ENCODE measurements at places on chromosomes 2 and 18.

GRCh38 chr2:147679191-147679954, 165.5 kb upstream of the ACVR2A start:
- peak; percentile 87 for DNase-seq

DNA sequence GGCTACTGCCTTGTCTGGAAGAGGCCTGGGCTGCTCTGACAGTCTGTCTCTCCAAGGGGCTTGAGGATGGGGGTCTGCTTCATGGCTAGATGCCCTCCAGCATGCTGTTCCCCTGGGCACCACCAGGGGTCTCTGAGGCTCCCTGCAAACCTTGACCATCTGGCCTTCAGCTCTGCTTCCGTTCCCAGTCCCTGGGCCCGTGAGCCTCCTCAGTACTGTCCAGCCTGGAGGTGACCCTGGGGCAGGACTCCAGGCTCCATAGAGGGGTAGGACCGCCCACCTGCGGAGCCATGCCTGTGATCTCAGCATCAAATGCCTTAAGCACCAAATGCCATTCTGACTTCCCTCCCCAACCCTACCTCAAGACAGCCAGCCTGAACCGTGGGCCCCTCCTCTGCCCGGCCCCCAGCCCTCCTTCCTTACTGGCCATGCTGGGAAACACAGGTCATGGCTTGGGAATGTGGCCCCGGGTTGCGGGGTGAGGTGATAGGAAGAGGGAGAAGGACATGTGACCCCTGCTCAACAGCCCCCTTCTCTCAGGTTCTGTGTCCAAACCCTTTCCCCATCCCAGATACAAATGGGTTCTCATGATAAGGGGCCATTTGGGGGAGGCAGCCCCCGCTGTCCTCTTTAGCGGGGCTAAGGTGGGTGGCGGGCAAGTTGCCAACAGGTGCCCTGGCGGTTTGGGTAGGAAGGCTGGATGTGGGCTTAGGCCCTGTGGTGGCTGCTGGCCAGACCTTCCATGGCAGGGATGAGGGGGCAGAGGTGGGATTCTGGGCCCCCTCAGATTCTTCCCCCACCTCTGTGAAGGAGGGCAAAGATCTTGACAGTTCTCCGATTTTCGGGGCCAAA, 25.0 kb downstream of the SPEG start:
- DNase-seq = peak; percentile 45

DNA sequence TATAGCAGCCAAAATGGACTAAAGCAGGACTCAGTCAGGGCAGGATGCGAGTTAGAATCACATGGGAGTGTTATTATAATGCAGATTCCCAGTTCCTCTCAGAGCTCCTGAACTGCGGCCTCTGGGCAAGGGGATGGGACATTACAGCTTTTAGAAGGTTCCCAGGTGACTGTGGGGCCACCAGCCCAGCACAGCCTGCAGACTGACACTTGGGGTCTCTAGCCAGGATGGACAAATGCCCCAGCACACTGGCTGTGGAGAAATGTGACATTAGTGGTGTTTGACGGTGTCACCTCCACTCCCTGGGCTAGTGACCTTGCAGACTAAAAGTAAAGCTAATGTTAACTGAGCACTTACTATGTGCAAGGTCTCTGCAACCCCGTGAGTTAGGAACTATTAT, 238.0 kb upstream of the HS6ST1 start:
- no peak for DNase-seq

DNA sequence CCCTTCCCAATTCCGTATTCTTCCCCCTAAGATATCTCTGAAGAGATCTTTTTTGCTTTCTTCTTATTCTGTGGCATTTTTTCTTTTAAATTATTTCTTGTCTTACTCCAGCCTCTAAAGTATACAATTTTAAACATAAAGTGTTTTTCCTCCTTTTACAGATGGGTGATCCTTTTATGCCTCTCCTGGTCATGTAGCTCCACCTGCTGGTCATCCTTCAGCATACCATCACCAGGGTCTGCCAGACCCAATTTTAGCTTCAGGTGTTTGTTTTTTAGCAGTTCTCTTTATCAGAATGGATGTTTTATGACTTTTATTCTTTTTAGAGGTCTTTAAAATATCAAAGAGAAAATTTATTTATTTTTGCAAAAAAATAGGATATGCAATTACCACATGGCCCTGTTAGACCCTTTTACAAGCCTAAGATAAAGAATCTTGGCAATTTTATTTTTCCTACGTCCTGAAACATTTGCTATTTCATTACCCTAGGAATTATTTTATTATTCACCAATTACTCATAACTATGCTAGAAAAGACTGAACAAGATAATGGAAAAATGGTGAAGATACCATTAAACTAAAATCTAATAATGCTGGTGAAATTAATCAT, 55.5 kb downstream of the PIGN start:
- peak; percentile 57 for DNase-seq

- DNase-seq = no peak
Measured at GRCh38 chr2:217977840-217978535, 24.8 kb downstream of the TNS1 start.

- no peak for DNase-seq
Measured at GRCh38 chr2:205959521-205959920, 126.5 kb downstream of the INO80D start.

DNA sequence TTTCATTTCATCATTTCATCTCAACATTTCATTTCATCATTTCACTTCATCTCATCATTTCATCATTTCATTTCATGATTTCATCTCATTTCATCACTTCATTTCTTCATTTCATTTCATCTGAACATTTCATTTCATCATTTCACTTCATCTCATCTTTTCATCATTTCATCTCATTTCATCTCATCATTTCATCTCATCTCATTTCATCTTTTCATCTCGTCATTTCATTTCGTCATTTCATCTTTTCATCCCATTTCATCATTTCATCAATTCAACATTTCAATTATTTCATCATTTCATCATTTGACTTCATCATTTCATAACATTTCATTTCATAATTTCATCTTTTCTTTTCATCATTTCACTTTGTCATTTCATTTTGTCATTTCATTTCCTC, 128.4 kb downstream of the ANKRD30BL start:
- DNase-seq = no peak

GRCh38 chr18:7535436-7536205, 31.5 kb upstream of the PTPRM start:
- DNase-seq = no peak

GRCh38 chr2:239143858-239144712, 256.7 kb downstream of the HDAC4 start:
- peak; percentile 6 for DNase-seq

GRCh38 chr2:78009289-78009688, 487.1 kb upstream of the LRRTM4 start:
- no peak for DNase-seq

GRCh38 chr2:5022061-5022460, 670.1 kb upstream of the SOX11 start:
- DNase-seq = no peak
